Renal cortical epithelial cell (primary cell): ENCODE measurements at places on chromosomes 6 and 20.

- DNase-seq = no peak
Observed at GRCh38 chr6:37454420-37455140, 21.6 kb downstream of the CMTR1 start.

DNA sequence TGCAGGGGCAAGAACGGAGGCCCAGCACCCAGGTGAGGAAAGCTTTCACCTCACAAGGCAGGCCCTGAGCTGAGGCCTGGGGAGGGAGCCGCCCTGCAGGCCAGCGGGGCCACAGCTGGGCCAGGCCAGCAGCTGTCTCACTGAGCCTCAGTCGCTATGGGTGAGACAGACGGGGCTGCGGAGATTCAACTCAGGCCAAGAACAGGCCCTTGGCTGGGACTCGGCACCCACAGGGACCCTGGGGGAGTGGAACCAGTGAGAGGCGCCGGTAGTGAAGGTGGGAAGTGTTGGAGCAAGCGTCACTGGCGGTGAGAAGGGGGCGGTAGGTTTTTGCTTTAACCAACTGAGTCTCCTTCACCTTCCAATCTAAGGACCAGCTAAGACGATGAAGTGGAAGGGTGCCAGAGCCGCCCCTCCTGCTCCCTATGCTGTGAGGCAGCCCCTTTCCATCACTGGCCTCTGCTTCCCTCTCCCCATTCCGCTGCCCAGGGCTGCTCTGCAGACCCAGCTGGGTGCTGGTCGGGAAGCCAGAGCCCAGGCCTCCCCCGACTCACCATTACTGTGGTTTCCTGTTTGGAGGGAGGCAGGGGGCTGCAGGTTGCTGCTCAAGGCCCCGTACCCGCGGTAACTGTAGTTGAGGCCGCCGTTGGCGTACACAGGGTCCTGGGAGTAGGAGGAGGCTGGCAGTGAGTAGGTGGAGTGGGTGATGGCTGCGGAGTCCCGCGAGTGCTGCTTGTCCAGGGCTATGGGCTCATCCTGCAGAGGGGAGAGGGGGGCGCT lies 93.7 kb downstream of the ASXL1 start:
- DNase-seq = no peak

DNA sequence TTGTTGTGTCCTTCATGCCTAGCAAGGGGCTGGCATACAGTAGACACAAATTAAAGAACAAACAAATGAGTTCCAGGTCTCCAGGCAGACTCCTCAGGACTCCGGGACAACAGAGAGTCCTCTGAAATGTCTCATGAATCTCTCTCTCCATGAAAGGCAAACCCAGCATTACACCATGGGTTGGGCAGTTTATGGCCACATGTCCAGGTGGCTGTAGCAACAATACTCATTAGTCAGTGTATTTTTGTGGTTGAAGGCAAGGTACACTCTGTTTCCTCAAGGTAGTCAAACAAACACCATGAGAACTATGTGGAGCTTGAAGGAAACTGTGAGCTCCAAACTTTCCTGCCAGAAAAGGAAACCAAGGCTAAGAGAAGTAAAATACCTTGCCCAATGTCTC lies 62.2 kb downstream of the KCNB1 start:
- peak; percentile 86 for DNase-seq

GRCh38 chr6:132937466-132937906 lies 123.1 kb downstream of the RPS12 start:
- DNase-seq = peak; percentile 81

- no peak for DNase-seq
Observed at GRCh38 chr6:3388786-3389185, 68.1 kb downstream of the SLC22A23 start.

DNA sequence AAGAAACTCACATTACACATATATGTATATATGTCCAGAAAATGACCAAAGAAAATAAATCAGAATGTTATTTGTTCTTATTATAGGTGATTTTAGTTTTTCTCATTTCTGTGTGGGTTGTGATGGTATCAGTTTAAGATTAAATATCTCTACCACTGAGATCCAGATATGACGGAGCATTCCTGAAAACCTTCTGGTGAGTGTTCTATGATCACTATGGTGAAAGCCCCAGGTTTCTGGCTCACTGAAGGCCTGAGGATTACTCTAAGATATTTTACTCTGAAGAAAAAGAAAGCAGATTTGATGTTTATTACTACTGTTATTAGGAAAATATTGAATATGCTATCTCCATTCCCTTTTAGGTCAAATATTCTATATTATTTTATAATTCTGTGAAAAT lies 62.8 kb upstream of the L3MBTL3 start:
- no peak for DNase-seq

DNA sequence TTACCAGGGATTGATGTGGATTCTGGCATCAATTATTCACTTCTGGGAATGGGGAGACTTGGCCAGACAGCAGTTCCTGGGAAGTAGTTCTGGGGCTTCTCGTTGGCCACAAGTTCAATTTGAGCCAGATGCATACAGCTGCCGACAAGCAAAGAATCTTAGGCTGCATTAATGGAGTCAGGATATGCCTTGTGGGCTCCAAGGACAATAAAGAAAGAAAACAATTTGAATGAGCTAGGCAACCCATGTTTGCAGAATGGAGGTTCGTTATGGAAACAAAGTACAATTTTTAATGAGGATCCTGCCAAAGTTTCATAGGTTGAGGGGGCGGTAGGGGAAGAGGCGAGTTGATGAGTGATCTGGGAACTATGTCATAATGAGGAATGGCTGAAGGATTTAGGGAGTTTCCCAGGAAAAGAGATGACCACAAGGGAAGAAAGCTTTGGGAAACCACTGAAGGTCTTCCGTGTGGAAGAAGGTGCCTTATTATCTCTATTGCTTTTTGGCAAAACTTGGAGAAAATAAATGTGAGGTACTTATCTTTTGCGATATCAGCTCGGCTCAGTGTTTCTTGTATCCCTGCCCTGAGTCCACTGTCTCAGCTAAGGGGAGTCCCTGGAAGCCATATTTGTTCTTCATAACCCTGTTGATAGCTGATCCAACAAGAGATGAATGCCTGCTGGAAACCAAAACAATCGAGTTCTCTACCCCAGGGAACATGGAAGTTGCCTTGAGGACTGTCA lies 181.0 kb upstream of the ZNF217 start:
- peak; percentile 94 for DNase-seq

- no peak for DNase-seq
Observed at GRCh38 chr20:1856424-1856823, 38.8 kb upstream of the SIRPA start.

- peak; percentile 23 for DNase-seq
Observed at GRCh38 chr6:138833816-138834539, 38.1 kb downstream of the ECT2L start.

DNA sequence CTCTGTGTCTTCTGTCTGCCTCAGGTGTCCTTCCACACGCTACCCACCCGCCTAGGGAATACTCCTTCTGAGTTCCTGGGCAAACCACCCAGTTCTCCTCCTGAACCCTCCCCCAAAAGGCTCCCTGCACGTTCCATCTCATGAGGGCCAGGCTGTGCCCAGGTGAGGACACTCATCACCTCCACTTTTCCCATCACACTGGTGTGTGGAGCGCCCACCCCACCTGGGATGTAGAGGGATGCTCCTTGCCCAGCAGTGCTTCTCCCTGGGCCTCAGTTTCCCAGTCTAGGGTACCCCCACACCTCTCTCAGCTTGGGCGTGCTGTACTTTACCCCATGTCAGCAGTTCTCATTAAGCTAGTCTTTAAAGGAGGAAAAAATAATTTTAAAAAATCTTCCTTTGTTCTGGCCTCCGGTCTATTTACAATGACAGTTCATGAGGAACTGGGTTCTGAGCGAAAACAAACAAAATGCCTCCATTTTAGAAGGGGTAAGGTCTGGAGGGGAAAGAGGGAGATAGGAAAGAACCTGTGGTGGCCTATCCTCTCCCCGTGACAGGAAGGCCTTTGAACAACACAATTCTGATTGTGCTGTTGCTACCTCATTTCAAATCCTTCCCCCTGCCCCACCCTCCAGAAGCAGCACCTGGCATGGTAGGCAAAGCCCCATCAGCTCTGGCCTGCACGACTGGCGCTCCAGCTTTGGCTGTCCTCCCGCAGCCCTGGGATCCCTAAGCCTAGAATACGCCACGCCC lies 1.7 kb upstream of the C20orf203 start:
- no peak for DNase-seq

DNA sequence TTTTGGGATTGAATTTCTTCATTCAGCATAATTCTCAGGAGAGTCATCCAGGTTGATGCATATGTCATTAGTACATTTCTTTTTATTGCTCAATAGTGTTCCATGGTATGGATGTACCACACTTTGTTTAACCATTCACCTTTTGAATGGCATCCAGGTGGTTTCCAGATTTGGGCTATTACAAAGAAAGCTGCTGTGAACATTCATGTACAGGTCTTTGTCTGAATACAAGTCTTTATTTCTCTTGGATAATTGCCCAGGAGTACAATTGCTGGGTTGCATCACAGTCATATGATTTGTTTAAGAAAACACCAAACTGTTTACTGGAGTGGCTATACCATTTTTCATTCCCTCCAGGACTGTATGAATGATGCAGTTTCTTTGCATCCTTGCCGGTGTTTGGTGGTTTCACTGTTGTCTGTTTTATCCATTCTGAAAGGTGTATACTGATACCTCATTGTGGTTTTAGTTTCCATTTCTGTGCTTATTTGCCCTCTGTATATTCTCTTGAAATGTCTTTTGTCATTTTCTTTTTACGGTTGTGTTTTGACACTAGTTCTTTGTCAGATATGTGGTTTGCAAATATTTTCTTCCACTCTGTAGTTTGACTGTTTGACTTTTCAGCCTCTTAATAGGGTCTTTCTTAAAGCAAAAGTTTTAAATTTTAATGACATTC lies 8.8 kb downstream of the CDKAL1 start:
- DNase-seq = peak; percentile 98

- peak; percentile 40 for DNase-seq
Observed at GRCh38 chr20:14521436-14521835, 184.0 kb upstream of the FLRT3 start.

- peak; percentile 81 for DNase-seq
Observed at GRCh38 chr6:25601800-25602673, 50.0 kb upstream of the SCGN start.

DNA sequence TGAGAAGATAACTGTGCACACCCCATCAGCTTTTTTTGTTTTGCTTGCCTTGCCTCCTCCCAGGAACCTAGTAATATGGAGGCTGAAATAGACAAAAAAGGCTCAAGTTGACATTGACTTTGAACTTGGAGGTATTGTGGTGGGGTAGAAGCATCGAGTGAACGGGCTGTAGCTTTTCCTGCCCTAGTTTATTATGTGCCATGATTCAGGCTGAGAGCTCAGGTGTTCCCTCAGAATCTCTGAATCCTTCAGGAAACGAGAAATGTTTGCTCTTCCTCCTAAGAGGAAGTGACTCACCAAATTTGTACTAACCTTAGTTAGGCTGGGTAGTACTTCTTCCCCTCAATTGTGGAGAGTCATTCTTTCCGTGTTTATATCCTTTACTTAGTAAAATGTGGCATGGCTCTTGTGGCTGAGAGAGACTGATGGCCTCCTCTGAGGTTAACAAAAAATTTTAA lies 98.8 kb downstream of the SASH1 start:
- peak; percentile 96 for DNase-seq

DNA sequence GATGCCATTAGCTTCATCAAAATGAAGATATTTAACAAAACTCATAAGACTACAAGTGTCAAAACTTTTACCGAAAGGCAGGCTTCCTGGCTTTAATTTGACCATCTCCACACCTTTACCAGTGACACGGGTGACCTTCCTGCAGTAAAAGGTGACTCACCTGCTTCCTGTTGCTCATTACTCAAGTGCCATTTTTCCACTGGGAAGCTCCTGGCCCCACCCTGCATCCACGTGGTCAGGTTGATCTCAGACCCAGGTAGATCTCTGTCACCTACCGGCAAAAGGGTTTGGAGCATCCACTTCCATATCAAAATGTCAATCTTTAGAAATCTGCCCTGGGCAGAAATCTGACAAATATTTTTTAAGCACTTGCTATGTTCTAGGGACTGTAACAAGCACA lies 31.9 kb upstream of the CDH4 start:
- no peak for DNase-seq

DNA sequence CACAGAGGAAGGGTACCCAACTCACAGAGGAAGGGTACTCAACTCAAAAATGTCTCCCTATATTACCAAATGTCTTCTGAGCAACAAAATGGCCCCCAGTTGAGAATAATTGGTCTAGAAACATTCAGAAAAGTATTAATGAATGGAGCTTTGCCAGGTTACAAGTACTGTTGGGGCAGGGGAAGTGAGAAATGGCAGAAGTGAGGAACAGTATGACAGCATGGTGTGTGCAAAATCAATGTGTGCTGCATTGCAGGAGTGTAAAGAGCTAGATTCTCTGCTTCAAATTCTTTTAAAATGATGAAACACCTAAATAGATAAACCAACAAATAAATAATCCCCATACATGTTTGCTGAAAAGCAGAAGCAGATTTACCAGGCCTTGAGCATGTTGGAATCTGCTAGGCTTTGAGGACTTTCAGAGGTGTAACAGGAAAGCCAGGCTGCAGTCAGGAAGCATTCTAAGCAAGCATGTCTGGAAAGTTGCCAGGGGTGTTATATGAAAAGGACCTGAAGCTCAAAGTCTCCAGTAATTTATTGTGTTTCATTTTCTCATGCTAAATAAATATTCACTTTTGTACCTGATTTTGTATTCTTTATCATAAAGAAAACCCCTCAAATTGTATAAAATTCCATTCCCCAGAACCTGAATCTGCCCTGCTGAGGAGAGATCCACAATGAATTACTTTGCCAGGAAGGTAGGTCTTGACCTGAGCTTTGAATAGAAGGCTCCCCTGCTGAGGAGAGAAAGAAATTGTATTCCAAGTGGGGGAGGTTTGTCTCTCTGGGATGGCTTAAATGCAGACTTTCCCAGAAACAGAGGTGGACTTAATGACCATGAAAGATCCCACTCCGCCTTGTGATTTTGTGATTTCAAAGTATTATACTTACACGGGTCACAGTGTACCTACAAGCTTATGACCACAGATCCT lies 265.0 kb upstream of the MARCKS start:
- peak; percentile 70 for DNase-seq

DNA sequence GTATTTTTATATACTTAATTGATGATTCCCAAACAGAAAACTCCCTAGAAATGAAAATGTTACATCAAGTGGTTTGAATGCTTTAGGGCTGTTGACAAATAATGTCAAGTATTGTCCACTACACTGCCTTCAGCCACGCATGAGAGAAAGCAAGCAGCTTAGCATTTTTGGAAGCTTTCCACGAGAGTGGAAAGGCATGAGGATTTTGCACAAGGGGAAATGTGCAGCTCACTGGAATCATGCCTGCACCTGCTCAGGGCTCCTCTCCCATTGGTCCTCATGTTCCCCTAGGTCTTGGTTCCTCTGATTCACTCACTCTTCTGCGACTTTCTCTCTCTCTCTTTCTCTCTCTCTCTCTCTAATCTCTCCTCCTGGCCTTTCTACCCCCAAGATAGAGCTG lies 439.5 kb upstream of the CDH4 start:
- DNase-seq = no peak
